ENCODE measurements at places on chromosomes 12 and 14. TPM values are rescaled to one million over a fixed set of nuclear protein-coding genes. Genes with fewer than 3 reads are reported as not detected.

GRCh38 chr14:50544911-50545310 is 12.5 kb upstream of the MAP4K5 start:
- DNase-seq: no peak

DNA sequence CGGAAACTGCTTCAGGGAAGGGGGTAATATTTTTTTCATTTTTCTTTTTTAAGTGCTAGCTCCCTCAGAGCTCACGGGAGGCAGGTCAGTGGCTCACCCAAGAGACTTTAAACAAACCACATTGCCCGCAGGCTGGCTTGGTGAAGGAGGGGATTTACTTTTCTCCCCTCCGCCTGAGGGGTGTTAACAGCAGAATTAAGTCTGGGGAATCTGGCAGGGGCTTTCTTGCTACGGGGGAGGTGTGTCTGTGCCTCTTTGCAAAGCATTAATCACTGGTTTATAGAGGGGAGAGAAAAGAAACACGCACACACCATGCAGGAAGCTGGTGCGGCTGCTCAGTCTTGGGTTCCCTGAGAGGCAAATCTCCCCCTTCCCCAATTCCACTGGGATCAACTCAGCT is 26.2 kb upstream of the TBX3 start:
- DNase-seq: no peak

GRCh38 chr14:50791201-50791600 is 39.8 kb downstream of the NIN start:
- no peak for DNase-seq

DNA sequence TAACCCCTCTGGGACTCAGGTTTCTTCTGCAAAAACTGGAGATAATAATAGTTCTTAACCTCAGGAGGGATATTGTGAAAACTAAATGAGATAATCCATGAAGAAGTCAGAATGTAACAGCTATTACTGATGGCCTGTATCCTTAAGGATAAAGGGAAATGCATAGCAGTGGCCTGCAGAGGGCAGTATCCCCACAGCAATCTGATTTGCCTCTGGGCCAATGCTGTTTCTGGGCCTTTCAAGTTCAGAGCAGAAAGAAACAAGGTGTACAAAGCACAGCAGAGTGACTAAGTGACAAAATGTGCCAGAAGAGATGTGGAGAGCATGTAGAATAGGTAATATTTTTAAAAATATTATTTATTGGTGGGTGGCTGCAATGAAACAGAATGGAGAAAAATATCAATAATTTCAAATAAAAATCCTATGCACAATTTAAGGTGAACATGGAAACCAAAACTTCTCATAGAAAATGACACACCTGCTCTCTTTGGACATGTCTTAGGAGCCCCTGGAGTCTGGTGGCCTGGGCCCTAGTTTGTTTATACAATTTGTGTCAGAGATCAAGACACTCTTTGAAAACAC is 90.3 kb downstream of the C12orf75 start:
- peak; percentile 16 for DNase-seq

The TAS2R20 gene
- total RNA-seq: 1.1 TPM

GRCh38 chr12:26399381-26399780 is 204.0 kb downstream of the SSPN start:
- no peak for DNase-seq

DNA sequence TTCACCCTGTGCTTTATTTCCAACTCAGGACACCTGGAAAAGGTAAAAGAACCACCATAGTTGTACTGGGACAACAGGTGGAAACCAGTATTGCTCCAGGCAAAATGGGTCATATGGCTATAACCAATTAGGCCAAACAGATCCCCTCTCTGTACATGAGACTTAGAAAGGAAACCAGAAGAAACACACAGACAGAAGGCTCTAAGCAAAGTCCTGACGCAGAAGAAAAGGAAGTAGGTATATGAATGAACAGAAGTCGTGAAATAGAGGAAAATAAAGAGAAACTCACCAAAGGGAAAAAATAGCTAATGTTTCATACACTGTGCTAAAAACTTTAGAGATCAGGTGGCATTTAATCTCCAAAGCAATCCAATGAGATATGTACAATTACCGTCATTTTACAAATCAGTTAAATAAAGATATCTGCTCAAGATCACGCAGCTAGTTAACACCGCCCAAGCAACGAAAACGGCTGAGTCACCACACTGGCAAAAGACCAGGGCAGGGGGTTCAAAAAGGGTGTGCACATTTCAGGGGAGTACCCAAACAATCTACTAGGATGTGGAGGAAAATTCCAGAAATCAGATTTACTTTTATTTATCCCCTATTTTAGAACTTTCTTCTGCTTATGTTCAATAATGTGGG is 82.3 kb downstream of the ITPR2 start:
- DNase-seq: no peak

- DNase-seq: no peak
These were observed 2.2 kb upstream of the PPTC7 start for GRCh38 chr12:110585231-110585799.

DNA sequence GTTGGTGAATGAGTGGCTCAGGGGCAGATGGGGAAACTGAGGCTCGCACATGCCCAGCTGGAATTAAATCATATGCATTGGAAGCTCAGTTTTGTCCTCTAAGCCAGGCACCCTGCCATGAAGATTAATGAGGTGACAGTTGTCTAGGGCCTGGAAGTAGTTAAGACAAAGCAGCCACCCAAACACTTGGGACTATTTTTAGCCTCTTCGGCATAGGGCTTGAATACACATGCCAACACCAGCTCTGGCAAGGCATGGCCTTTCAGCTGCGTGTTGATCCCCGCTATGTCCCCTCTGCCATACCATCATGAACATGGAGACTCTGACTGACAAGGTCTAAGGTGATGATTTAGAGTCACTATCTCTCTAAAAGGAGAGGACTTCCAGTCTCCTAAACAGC is 250.2 kb downstream of the KSR2 start:
- DNase-seq: no peak

- DNase-seq: no peak
These were observed 15.3 kb upstream of the BDKRB2 start for GRCh38 chr14:96189281-96189711.

The NRL gene
- total RNA-seq: 3.2 TPM

DNA sequence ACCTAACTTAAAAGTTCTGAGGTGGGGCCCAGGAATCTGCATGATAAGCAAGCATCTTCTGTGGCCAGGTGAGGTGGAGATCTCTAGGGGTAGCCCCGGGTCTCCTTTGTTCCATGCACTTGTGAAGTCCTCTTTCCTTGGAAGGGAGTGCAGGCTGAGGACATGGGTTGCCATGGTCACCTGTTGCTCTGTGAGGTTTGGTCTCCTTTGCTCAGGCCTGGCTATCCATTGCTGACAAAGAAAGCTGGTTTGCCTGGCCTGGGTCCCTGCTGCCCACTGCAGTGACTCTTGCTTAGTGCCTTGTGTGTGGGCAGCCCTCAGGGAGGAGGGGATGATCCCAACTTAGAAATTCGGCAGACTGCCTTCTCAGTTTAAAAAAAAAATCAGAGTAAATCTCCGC is 11.1 kb downstream of the NRXN3 start:
- DNase-seq: no peak

GRCh38 chr14:29148221-29148620 is 381.6 kb downstream of the FOXG1 start:
- no peak for DNase-seq
